Cerebellum (tissue), 4 donors: ENCODE measurements at places on chromosomes 5 and 9. TPM values are rescaled to one million over a fixed set of nuclear protein-coding genes. Genes with fewer than 3 reads are reported as not detected.

The NIPAL4 gene
- not detected for total RNA-seq

The PELO gene
- total RNA-seq = 18.5 TPM

The DDX46 gene
- total RNA-seq = 42.8 TPM

The PGM5 gene
- total RNA-seq = 16.2 TPM

The RASEF gene
- 0.73 TPM for total RNA-seq

The ACOT12 gene
- total RNA-seq = 2.4 TPM

The SMARCA2 gene
- 79.1 TPM for total RNA-seq

The IFNA17 gene
- total RNA-seq = not detected

The C9orf50 gene
- not detected for total RNA-seq

The PAPPA gene
- total RNA-seq = 0.36 TPM

The FOXD1 gene
- 1.1 TPM for total RNA-seq

The STKLD1 gene
- 2.0 TPM for total RNA-seq

The UGT3A2 gene
- total RNA-seq = 0.18 TPM

The HCN1 gene
- 32.5 TPM for total RNA-seq

The SV2C gene
- 9.3 TPM for total RNA-seq

The SMIM33 gene
- total RNA-seq = not detected

The ATG12 gene
- 72.0 TPM for total RNA-seq

The COL5A1 gene
- 27.7 TPM for total RNA-seq

The EXOSC2 gene
- total RNA-seq = 38.1 TPM

The AMBP gene
- not detected for total RNA-seq

The MARCOL gene
- not detected for total RNA-seq

The DMRT3 gene
- not detected for total RNA-seq

The C5orf58 gene
- not detected for total RNA-seq

The RMI1 gene
- 16.9 TPM for total RNA-seq

The MEIKIN gene
- not detected for total RNA-seq

The SPATA31A3 gene
- total RNA-seq = not detected

The OBP2B gene
- total RNA-seq = not detected

The MAP1B gene
- 564 TPM for total RNA-seq

The OTULINL gene
- 12.0 TPM for total RNA-seq

The HAVCR2 gene
- total RNA-seq = 4.5 TPM

The IL7R gene
- 0.27 TPM for total RNA-seq

The EDIL3 gene
- total RNA-seq = 72.4 TPM

The KIAA0825 gene
- 25.2 TPM for total RNA-seq

The TMC1 gene
- total RNA-seq = 0.45 TPM

The SCGB3A2 gene
- total RNA-seq = not detected

The PRLR gene
- total RNA-seq = 5.2 TPM

The TRIM7 gene
- 3.0 TPM for total RNA-seq

The CKMT2 gene
- 4.2 TPM for total RNA-seq

The PCDHB8 gene
- total RNA-seq = 6.9 TPM

The PAEP gene
- total RNA-seq = not detected

The KIF24 gene
- total RNA-seq = 5.9 TPM

The ADRA1B gene
- 0.54 TPM for total RNA-seq

The CDKN2A gene
- not detected for total RNA-seq

The RNF183 gene
- total RNA-seq = not detected

The MUSK gene
- total RNA-seq = 0.27 TPM

The AGXT2 gene
- not detected for total RNA-seq

The GALNT12 gene
- 10.3 TPM for total RNA-seq

The ADAMTS13 gene
- 2.9 TPM for total RNA-seq

The DNAJC18 gene
- total RNA-seq = 33.7 TPM

The WASHC1 gene
- total RNA-seq = 5.6 TPM

The NR4A3 gene
- 1.3 TPM for total RNA-seq

The DNAH5 gene
- total RNA-seq = 2.6 TPM

The ZNF483 gene
- total RNA-seq = 41.5 TPM

The OR13C4 gene
- total RNA-seq = not detected
